ENCODE measurements at places on chromosomes 5 and 9. TPM values are rescaled to one million over a fixed set of nuclear protein-coding genes. Genes with fewer than 3 reads are reported as not detected.

GRCh38 chr5:7762267-7762666 lies 88.7 kb downstream of the CFAP90 start:
- DNase-seq: no peak

GRCh38 chr9:70390933-70391341 lies 23.5 kb downstream of the KLF9 start:
- no peak for DNase-seq

DNA sequence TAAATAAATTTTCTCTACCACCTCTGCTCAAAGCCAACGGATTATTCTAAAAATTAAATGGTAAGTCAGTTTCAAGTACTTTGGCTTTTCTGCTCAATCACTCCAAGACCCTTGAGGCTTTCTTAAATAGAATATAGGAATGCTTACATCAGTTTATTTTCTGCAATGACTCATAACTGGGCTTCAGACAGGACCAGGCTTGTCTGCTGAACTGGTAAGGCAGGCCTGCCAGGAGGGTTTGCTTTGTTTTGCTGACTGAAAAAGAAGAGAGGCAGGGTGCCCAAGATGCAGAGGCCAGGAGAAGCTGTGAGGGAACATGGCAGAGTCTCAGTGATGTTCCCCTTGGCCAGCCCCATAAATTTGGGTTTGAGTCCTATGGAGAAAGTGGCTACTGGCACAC lies 60.3 kb upstream of the EPB41L4A start:
- DNase-seq: no peak

- DNase-seq: no peak
Observed at GRCh38 chr5:158256096-158256495, 397.2 kb upstream of the CLINT1 start.

DNA sequence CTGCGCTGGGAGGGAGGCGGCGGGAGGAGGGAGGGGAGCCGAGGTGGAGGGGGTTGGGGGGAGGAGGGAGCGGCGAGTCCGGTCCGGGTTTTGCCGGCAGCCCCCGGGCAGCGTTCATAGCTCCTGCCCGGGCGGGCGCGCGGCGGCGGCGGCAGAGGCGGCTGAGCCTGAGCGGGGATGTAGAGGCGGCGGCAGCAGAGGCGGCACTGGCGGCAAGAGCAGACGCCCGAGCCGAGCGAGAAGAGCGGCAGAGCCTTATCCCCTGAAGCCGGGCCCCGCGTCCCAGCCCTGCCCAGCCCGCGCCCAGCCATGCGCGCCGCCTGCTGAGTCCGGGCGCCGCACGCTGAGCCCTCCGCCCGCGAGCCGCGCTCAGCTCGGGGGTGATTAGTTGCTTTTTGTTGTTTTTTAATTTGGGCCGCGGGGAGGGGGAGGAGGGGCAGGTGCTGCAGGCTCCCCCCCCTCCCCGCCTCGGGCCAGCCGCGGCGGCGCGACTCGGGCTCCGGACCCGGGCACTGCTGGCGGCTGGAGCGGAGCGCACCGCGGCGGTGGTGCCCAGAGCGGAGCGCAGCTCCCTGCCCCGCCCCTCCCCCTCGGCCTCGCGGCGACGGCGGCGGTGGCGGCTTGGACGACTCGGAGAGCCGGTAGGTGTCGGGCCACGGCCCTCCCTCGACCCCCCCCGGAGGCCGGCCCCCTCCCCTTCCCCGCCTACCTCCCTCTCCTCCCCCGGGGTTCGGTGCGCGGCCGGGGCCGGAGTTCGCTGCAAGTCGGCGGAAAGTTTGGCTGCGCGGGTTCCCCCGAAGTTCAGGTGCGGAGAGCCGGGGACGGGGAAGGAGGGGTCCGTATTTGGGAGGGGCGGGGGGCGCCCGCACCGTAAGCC lies at the start of gene CXXC5:
Gene CXXC5, plus strand, starts transcription at position 145 of the 877 bp plus-strand sequence. CDS start 32,175 bp downstream, outside the sequence.
- peak; percentile 83 for DNase-seq

Gene RUFY1
- 82.0 TPM for polyA plus RNA-seq

Gene EQTN
- polyA plus RNA-seq: 0.60 TPM

Gene SLC6A3
- 3.0 TPM for polyA plus RNA-seq

Gene TAF11L5
- not detected for polyA plus RNA-seq
